ENCODE measurements at places on chromosomes 7 and 10. TPM values are rescaled to one million over a fixed set of nuclear protein-coding genes. Genes with fewer than 3 reads are reported as not detected.

SPDYE16 gene
- total RNA-seq, result not detected

STAG3 gene
- 2.0 TPM for total RNA-seq

AIFM2 gene
- 21.8 TPM for total RNA-seq

FGFBP3 gene
- 1.5 TPM for total RNA-seq

SUN3 gene
- not detected for total RNA-seq

LRIT1 gene
- not detected for total RNA-seq

VAX1 gene
- not detected for total RNA-seq

GJD4 gene
- total RNA-seq, result not detected
